ENCODE measurements at places on chromosomes 5 and 9.

GRCh38 chr5:89878140-89879132 is 531.1 kb downstream of the CETN3 start:
- DNase-seq, result no peak

- no peak for DNase-seq
These were observed 96.0 kb upstream of the SLC44A1 start for GRCh38 chr9:105148328-105149006.

DNA sequence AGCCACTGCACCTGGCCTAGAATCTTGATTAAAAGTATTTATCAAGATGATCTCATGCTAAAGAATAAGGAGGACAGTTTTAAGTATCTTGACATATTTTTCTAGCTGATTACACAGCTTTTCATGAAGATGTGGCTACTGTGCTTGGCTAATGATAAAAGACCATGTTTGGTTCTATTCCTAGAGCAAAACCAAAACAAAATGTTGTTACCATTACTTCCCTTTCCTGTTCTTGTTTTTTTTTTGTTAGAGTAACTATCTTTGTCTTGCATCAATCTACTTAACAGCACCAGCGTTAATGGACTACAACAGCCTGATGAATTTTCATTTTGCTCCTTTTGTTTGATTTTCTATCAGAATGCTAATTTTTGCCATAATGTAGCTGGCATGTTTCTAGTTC is 86.2 kb upstream of the DHFR start:
- DNase-seq, result no peak

DNA sequence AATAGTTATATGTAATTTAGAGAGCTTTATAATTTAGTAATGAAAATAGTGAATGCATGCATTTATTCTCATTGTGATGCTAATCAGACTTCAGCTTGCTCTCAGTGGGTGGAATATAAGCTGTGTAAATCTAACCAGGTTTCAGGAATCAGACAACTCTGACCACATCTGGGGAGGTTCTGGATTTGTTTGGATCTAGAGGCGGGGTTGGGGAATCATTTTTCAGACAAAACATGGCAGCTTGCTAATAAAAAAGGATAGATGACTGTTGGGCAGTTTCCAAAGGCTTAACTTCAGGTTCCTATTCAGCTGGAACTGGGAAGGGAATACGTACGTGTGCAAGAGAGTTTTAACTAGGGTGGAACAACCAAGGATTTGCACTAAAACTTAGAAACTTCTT is 43.2 kb upstream of the MAMDC2 start:
- no peak for DNase-seq

DNA sequence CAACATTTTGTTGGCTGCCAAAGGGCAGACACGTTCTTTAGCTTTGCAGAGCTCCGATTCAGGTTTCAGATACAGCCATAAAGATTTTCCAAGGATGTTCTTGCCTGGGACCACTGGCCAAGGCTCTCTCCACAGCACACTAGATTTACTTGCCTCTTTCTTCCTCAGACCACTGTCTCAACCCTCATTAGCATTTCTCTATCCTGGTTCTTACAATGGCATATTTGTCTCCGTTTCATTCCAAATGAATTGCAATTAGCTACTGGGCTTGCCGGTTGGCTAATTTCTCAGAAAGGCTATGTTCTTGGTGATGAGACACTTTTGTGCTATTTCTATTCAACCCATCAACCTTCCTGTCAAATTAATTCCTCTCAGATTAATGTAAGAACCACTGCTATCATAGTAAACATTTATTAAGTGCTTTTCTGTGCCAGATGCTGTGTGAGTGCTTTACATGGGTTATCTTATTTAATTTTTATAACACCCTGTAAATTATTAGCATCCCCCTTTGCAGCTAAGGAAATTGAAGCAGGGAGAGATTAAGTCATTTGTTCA is 118.4 kb upstream of the NR3C1 start:
- DNase-seq, result no peak

- no peak for DNase-seq
These were observed 4.6 kb downstream of the CDKN2A start for GRCh38 chr9:21989440-21990189.

- DNase-seq, result no peak
These were observed 200.3 kb downstream of the TRPM3 start for GRCh38 chr9:70921136-70921535.

- no peak for DNase-seq
These were observed 244.8 kb downstream of the MPDZ start for GRCh38 chr9:13034694-13035002.

DNA sequence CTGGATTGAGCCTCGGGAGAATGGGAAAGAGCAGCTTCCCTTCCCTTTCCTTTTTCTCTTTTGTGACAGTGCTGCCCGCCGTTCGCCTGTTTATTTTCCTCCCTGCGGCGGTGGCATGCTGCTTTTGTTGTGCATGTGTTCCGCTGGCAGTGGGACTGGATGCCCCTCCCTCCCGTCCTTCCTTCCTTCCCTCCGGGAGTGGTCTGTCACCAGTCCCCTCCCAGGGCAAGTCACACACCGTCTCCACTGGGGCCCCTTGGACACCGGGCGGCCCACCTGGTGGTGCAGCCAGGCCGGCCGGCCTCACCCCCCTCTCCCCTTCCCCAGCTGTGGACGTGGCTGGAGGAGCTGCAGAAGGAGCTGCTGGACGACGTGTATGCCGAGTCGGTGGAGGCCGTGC is 214.7 kb downstream of the TRIO start:
- DNase-seq, result no peak

- DNase-seq, result no peak
These were observed 202.7 kb downstream of the CD180 start for GRCh38 chr5:66993882-66994281.

DNA sequence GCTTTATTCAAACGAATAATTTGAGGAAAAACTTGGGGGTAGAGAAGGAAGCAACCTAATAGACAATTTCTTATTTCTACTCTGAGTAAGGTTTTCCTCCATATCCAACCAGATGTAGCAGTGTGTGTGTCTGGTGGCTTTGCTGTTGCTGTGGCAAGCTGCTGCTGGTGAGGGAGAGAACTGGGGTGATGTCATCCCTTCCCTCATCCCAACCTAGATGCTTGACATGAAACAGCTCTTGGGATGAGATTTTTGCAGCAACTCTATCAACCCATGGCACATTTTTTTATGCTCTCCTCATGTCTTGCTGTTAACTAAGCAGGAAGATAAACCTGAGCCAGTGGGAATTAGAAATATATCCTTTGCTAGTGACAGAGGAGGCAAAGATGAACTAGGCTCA is 135.8 kb downstream of the PCSK1 start:
- no peak for DNase-seq

DNA sequence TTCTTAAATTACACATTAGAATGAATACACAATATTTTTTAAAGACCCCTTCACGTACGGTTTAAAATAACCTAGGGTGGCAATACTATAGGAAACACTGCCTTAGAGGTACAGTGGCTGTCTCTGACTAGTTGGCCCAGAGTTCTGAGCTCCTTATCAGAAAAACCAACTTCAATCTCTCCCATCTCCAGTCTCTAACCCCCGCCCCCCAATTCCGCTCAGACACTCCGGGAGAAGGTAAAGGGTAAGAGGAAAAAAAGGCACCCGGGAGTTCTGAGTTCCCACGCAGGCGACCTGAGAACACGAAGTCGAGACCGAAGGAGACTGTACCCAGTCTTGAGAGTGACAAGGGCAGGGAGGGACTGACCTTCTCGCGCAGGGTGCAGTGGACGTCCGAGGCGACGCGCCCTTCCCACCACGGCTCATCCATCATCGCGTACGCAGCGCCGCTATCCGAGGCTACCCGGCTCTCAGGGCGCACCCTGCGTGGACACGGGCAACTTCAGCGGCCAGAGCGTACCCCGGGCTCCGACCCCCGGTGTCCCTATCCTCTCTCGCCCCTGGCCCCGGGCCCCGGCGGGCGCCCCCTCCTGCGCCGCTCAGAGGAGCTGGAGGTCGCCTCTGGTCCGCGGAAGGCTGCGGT is 752 bp downstream of the CCNJL start:
- DNase-seq, result no peak

GRCh38 chr5:56129288-56129687 is 103.8 kb downstream of the ANKRD55 start:
- DNase-seq, result no peak

DNA sequence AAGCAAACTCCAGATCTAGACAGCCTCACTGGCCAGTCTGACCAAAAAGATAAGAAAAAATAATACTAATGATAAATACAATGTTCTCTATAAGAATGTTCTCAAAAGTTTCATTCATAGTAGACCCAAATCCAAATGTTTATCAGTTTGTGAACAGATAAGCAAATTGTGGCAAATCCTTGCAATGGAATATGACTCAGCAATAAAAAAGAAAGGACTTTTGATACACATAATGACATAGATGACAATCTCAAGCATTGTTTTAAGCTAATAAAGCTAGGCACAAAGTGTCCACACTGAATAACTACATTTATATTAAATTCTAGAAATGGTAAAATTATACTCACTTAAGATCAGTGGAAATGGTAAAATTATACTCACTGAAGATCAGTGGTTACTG is 195.4 kb upstream of the TYRP1 start:
- DNase-seq, result no peak

DNA sequence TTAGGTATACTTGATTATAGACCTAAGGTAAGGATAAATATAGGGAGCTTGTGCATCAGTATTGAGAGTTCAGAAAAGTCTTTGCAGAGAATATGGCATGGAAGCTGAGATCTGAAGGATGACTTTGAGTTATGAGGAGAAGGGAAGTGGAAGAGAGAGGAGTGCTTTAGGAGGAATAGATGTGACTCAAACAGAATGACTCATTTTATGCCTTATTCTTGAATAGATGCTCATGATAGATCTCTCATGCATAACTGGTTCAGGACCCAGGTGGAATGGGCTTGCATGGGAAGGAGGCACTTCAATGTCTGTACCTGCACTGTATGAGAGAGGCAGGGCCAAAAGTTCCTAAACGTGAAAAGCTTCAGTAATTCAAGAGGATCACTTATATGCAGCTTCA is 103.3 kb downstream of the CWC27 start:
- no peak for DNase-seq

GRCh38 chr9:129610213-129610472 is 10.8 kb downstream of the C9orf50 start:
- DNase-seq, result no peak

GRCh38 chr9:119810645-119811429 is 441.6 kb upstream of the BRINP1 start:
- no peak for DNase-seq

DNA sequence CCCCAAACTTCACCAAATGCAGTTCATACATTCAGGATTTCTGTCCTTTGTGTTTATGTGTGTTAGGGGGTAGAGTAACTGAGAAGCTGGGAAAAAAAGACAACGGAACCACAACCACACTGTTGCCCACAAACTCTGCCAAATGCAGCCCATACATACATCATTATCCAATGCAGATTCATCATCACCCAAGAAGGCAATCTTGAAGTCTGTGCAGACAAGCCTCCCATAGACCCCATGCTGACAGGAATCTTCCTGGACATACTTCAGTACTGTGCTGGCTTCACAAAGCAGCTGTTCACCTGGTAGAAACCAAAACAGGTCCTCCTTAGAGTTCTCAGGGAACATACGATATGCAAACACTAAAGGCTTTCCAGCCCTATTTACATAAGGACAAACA is 38.9 kb downstream of the MTMR12 start:
- no peak for DNase-seq

DNA sequence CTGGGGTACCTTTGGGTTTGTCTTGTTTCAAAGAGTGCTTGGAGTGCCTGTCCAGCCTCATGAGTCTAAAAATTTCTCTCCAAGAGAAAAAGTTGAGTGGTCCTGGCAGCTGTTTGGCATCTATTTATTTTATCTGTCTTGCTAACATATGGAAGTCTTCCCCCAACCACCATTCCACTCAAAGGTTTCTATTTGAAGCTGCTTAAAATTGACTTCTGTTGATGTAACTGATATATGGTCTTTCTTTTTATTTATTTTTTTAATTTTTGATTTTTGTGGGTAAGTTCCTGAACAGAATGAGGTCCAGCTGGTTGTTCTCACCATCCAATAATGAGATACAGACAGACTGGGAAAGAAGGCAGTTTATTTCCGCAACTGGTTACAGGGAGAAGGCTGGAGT is 178.7 kb upstream of the SGCD start:
- no peak for DNase-seq

- no peak for DNase-seq
These were observed 162.5 kb upstream of the GAS1 start for GRCh38 chr9:87109851-87110250.

GRCh38 chr9:110788871-110789270 is 120.3 kb downstream of the MUSK start:
- DNase-seq, result no peak

- no peak for DNase-seq
These were observed 1006.4 kb upstream of the CTNND2 start for GRCh38 chr5:12910641-12911040.

DNA sequence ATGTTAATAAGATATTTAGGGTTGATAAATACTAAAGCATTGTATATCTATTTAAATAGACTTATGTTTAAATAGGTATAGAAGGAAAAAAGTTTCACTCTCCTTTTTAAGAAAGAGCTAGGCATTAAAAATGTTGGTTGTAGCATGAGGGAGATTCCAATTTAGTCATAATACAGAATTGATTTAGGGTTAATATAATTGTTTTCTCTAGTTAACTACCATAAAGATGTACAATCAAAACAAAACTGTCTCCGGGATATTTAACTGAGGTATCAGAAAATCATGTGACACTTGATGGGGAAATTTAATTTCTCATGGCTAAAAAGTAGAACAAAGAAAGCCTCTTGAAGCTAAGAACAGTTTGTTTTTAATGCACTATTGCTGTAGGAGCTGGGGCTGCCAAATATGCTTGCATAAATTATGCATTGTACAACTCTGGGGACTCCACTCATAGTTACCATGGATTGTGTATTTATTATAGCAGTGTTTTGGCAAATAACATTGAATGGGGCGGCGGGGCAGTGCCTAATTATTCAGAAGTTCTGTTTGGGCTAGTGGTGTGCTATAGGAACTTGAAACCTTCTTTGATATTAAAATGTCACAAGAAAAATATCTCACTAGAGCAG is 44.2 kb downstream of the SMC2 start:
- DNase-seq, result no peak
